ENCODE measurements at places on chromosomes 5 and 9.

- DNase-seq: no peak
Observed at GRCh38 chr5:10863763-10864383, 102.8 kb upstream of the DAP start.

GRCh38 chr5:73393611-73394489 is 54.7 kb downstream of the FOXD1 start:
- no peak for DNase-seq

DNA sequence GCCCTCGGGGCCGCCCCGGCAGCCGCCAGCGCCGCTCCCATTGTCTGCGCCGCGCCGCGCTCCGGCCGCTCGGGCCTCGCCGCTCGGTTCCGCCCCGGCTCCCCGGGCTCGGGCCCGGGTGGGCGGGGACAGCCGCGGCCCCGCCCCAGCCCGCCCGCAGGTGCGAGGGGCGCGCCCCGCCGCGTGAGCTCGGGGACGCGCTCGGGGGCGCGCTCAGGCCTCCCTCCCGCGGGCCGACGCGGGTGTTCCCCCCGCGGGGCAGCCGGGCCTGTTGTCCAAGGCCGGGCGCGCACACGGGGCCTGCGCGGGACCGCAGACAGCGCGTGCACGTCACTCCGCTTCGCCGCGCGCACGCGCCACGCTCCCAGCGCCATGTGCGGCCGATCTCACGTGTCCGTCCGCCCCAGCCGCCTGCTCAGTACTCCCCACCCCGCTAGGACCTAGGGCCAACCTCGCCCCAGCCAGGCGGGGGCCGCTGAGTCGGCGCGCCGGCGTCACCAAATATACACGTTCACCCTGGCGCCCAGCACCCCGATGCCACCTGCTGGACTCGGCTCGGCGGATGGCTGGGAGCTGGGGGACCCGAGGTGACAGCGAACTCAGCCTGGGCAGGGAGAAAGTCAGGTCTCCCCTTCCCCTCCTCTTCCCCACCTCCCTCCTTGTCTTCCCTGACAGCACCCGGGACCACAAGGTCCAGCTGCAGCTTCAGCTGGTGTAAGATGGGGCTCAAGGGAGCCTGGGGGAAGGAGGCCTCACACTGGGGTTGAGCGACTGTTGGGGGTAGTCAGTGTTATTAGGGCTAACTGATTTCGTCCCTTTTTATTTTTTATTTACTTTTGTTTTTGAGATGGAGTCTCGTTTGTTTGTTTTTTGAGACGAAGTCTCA is 14.3 kb downstream of the GBGT1 start:
- peak; percentile 51 for DNase-seq

DNA sequence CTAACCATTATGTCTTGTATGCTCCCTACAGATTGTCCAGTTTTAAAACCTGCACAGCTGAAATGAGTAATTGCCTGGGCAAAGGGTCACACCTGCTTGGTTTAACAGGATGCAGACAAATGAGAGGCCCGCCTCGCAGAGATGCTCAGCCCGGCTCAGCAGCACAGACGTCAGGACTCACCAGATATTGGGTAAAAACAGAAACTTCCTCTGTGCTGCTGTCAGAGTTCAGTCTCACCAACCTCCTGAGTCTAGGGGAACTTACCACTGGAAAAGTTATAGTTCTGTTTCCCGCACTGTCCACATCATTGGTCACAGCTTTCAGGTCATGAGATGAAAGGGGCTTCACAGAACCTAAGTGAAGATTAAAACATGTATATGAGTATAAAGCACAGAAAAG is 152.5 kb downstream of the ESM1 start:
- no peak for DNase-seq

DNA sequence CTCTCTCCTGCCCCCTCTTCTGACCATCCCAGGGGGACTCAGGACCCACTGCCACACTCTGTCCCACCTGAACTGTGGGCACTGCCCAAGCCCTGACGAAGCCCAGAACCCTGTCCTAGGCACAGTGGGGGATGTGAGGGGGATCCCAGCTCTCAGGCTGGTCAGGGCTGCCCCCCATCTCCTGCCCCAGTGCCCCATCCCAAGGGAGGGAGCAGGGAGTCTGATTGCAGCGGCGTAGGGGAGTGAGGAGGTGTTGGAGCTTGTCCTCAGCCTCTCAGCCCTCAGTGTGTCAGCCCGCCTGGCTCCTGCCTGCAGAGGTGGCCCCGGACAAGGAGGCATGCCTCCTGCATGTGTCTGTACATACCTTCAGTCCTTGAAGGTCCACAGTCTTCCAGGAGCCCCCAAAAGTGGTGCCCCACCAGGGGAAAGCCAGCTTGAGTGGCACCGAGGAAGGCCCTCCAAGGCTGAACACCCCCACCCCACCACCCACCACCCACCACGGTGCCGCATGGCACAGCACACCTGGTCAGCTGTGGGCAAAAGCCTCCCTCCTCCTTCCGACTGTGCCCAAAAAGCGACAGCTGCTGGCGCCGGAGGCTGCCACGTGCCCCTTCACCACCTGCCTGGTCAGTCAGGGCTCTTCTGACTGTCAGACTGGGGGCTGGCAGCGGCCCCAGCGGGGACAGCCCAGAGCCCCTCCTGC is 930 bp downstream of the SARDH start:
- no peak for DNase-seq

DNA sequence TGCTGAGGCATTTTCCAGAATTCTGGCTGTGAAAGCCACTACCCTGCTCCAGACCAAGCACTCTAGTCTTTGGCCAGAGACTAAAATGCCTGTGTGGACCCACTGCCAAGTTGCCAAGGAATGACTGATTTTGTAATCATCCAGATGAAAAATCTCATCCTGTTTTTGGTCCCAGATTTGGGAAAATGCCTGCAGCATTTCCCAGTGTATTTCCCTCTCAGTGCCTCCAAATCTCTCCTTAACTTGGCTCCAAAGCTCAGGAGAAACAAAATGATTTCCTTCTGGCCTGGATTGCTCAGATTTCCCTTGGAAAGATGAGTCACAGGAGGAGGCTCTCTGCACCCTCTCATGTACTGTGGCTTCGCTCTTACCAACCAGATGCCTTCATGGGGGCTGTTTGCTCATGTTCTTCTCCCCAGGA is 335.2 kb upstream of the TARS1 start:
- no peak for DNase-seq

- DNase-seq: peak; percentile 7
Observed at GRCh38 chr5:144142139-144142823, 28.2 kb downstream of the YIPF5 start.

DNA sequence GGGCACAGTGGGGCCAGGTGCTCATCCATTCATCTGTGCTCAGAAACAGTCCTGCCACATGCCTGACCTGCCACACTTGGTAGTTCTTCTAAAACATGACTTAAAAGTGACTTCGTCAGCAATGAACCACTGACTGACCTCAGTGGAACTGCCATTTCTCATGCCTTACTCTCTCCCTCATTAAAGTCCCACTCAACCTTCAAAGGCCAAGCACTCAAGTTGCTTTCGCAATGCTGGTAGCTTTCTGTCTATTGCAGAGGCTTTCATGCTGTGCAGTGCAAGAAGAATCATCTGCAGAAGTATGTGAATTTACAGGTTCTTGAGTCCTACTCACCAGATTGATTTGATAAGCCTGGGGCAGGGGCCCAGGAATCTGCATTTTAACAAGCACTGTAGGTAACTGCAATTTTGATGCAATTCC is 23.9 kb downstream of the B4GALT1 start:
- no peak for DNase-seq

Measured in AG04450 (cell line).